ENCODE measurements at places on chromosomes 3 and 15.

- DNase-seq, result no peak
Measured at GRCh38 chr3:140355481-140355880, 322.4 kb upstream of the TRIM42 start.

GRCh38 chr3:142276781-142277180, 51.4 kb upstream of the GK5 start:
- no peak for DNase-seq

GRCh38 chr15:99925661-99926461, 192.6 kb upstream of the LYSMD4 start:
- no peak for DNase-seq

GRCh38 chr15:68574046-68574445, 4.7 kb upstream of the CORO2B start:
- no peak for DNase-seq

DNA sequence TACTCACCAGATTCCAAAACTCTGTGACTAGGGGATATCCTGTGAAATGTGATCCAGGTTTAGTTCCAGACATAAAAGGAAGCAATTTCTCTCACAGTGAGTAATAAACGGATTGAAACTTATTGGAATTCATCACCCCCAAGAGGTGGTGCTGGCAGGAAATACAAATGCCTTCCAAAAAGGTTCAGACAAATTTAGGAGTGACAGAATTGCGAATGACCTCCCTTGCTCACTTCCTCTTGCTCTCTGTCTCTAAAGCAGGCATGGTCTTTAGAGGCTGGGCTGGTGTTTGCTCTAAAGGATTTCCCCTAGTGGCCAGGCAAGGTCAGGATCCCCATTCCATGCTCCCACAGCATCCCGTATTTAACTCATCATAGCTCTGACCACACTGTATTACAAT, 449.4 kb upstream of the PPP2R3A start:
- no peak for DNase-seq

DNA sequence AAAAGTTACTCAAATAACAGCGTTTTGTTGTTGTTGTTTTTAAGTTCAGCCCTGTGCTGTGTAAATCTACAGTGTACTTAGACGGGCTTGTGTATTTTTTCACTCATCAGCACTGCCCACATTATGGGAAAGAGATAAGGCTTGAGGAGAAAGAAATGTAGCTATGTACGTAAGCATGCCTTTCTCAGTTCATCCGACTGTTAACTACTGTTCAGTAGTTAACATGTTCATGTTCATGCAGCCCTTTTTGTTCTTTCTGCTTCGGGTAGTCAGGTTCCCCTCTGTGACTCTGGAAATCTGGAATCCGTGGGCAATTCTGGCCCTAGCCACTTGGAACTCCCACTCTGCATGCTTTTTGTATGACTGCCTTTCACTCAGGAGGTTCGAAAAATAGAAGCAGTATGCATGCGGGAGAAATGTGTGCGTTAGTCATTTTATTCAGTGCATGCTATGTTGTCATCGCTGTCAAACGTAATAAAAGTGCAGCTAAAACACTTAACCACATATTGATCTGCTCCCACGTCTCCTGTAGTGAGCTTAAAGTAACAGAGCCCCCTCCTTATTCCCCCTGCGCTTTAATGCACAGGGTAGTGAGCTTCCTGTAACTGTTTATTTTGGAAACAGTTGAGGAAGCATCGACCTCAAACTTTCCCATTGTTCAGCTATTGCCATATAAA, 283.1 kb upstream of the NR2F2 start:
- no peak for DNase-seq

DNA sequence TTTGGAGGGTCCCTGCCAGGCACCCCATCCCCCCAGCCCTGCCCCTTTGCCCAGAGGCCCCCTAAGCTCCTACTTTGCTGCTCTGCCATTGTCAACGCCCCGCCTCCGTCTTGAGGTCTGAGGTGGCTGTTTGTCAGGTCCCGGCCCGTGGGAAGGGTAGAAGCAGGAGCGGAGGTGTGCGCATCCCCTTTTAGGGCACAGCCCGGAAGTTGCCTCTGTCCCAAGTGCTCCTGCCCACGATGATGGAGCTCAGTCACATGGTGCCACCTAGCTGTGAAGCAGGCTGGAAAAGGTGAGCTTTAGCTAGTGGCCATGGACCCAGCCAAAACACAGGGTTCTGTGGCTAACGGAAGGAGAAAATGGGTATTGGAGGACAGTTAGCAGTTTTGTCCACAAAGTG, 28.5 kb upstream of the LCTL start:
- no peak for DNase-seq

DNA sequence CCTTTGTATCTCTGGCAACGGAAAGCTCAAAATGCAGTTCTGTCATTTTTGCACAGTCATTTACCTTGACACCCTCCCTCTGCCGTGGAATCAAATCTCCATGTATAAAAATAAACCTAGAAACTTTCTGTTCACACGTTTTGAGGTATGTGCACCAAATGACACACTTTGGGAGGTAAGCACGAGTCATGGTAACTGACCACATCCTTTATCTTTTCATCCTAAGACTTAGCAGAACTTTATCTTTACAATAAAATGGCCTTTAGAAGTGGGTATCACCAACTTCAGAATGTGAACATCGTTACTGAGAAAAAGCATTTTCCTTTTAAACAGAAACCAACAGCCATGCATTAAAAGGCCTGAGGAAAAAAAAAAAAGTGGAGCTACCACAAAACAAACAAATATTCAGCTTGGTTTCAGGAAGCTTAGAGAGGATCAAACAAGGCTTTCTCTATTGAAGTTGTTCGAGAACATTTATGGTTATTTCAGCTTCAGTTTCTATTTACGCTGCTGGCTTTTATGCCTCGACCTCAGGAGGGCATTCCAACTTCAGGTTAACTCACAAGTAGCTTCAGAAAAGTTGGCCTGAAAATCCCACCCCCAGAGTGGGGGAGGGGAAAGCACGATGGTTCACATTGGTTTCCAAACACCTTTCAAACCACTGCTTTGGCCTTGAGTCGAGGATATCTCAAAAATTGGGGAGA, 171.1 kb upstream of the ICE2 start:
- DNase-seq, result no peak

DNA sequence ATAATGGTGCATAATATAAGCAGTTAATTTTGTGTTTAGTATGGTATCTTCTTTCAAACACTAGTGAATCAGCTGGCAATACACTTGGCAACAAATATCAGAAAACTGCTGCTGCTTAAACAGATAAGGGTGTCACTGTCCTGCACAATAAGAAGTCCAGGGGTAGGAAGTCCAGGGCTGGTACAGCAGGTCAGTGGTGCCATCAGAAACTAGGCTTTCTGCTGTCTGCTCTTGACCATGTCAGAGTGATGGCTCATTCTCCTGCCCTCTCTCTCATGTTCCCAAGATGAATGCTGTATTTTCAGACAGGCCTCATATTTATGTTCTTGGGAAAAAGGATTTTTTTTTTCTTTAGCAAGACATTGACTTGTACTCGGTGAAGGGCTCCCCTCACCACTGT, 9.2 kb upstream of the GRK7 start:
- DNase-seq, result no peak

- DNase-seq, result no peak
Measured at GRCh38 chr3:126644615-126645014, 10.3 kb downstream of the TXNRD3 start.

DNA sequence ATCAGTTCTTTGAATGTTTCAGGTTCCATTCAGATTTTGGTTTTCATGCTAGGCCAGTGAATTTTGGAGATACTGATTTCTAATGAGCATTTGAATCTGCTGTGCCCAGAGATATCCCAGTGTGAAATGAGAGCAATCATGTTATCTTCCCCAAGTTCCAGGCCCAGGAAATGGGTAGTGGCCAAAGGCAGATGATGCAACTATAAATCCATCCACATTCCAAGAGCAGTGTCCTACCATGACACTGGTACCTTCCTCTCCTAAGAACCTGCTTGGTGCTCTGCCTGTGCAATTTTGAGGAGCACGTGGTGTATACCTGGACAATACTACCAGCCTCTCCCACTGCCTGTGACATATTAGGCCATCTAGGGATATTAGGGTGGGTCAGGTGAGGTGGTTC, 186.8 kb downstream of the SLCO3A1 start:
- DNase-seq, result no peak

GRCh38 chr15:64224511-64224910, 61.7 kb upstream of the PPIB start:
- DNase-seq, result no peak

GRCh38 chr3:81911221-81911620, 149.8 kb upstream of the GBE1 start:
- no peak for DNase-seq

- no peak for DNase-seq
Measured at GRCh38 chr15:33084661-33085060, 109.9 kb downstream of the FMN1 start.

- no peak for DNase-seq
Measured at GRCh38 chr15:52746162-52746757, 43.9 kb downstream of the ONECUT1 start.

DNA sequence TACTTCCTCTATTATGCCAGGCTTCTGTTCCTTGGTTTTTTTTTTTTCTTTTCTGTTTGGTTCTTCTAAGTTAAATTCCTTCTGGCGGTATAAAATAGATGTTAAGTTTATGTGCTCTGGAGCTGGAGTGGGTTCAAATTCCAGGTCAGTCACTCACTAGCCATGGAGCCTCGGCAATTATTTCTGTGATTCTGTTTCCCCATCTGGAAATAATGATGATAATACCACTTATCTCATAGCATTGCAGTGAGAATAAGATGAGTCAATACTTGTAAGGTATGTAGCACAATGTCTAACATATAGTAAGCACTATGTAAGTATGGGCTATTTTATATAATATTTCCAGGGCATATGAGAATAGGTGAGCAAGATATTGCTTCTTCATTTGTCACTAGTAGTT, 33.2 kb upstream of the ZDHHC23 start:
- DNase-seq, result no peak

GRCh38 chr3:181330257-181330656, 340.7 kb upstream of the DNAJC19 start:
- DNase-seq, result no peak

DNA sequence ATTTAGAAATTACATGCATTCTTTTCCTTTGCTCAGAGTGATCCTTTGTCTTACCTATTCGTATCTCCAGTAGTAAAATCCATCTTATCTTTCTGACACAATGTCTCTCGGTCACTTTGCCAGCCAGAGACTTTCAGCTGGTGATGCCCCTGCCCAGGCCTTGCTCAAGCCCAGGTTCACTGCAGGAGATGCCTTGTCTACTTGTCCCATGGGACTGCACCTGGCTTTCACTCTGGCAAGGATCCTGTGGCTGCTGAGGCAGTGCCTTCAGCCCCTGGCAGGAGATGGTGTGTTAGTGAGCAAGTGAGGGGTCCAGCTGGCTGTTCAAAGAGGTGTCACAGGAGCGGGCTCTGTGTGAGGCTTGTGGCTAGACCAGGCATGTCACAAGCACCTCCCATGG, 1268.9 kb downstream of the OTOL1 start:
- DNase-seq, result no peak

DNA sequence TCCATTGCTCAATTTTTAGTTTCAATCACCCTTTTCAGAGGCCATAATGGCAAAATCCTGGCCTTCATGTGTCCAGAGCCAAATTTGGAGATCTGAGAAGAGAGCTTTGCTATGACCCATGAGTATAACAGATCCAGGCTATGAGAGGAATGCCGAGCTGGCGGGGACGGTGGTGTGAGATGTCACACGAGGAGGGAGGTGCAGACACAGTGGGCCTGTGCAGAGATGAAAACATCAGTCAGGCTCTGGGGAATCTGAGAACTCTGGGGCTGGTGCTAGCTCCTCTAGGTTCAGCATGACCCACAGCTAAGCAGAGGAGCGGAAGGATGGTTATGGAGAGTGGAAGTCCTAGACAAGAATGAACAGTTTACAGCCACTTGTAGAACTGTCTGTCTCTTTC, 398.3 kb upstream of the ATP10A start:
- DNase-seq, result no peak

- no peak for DNase-seq
Measured at GRCh38 chr3:139238281-139239030, 105.4 kb upstream of the MRPS22 start.

DNA sequence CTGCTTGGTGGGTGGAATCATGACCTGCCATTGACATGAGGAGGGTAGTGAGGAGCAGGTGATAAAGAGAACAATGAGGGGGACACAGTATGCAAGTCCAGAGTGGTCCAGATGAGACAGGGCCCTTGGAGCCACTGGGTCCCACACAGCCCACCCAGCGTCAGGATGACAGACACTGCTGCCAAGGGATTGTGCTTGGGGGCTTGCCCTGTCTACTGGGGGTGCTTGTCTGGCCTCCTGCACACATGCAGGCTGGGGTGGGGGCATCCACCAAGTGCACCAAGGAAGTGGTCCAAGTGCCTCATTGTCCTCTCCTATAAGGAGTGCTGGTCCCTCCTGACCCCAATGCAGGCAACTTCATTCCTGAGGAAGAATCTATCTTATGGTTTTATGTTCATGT, 39.2 kb upstream of the CTSH start:
- DNase-seq, result no peak

- no peak for DNase-seq
Measured at GRCh38 chr3:71247958-71248335, 335.6 kb downstream of the FOXP1 start.

GRCh38 chr15:101232677-101233076, 19.2 kb downstream of the CHSY1 start:
- no peak for DNase-seq

GRCh38 chr3:126349611-126350501, 7.4 kb downstream of the KLF15 start:
- DNase-seq, result no peak

- DNase-seq, result no peak
Measured at GRCh38 chr15:39591141-39591895, 10.4 kb downstream of the THBS1 start.

- DNase-seq, result no peak
Measured at GRCh38 chr15:99201408-99202175, 47.8 kb downstream of the TTC23 start.

GRCh38 chr3:194956697-194957396, 271.2 kb downstream of the FAM43A start:
- DNase-seq, result no peak

DNA sequence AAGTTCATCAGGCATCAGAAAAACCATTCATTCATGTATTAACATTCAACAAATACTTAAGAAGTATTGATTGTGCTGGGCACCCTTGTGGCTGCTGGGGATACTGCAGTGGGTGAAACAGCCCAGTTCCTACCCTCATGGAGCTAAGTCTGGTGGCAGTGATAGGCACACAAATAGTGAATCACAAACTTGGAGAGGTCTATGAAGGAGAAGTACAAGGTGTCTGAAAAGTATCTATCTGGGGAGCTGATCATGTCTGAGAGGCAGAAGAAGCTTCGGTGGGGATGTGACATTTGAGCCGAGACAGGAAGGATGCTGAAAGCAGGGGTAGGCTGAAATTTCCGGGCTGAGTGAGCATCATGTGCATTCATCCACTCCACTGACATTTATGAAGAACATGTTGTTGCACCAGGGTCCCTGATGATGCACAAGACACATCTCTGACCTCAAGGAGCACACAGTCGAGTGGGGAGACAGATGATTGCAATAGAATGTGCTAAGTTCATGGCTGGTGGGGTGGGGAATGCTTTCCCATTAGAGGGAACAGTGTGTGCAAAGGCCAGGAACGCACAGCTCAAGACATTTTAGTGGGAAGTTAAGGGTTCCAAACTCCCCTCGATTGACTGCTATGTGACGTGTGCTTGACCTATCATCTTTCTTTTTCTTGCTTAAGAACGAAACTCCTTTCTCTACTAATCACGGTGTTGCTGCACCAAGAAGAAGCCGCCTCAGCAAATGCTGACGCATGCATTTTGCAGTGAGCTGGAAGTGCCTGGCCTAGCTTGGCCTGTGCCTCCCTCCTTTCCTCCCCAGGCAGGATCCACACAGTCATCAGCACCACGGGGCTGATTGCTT, 309.1 kb upstream of the ICE2 start:
- no peak for DNase-seq

All from NCI-H1048 (cell line).